NCI-H1417 (cell line): ENCODE measurements at places on chromosomes 11 and 22.

GRCh38 chr11:9688716-9689511 is 25.0 kb downstream of the SWAP70 start:
- peak; percentile 32 for DNase-seq

- DNase-seq: no peak
Measured at GRCh38 chr11:279966-280705, 1.9 kb downstream of the NLRP6 start.

- no peak for DNase-seq
Measured at GRCh38 chr11:21814169-21814568, 378.7 kb upstream of the ANO5 start.

- DNase-seq: peak; percentile 71
Measured at GRCh38 chr11:12841946-12842630, 167.0 kb upstream of the RASSF10 start.

DNA sequence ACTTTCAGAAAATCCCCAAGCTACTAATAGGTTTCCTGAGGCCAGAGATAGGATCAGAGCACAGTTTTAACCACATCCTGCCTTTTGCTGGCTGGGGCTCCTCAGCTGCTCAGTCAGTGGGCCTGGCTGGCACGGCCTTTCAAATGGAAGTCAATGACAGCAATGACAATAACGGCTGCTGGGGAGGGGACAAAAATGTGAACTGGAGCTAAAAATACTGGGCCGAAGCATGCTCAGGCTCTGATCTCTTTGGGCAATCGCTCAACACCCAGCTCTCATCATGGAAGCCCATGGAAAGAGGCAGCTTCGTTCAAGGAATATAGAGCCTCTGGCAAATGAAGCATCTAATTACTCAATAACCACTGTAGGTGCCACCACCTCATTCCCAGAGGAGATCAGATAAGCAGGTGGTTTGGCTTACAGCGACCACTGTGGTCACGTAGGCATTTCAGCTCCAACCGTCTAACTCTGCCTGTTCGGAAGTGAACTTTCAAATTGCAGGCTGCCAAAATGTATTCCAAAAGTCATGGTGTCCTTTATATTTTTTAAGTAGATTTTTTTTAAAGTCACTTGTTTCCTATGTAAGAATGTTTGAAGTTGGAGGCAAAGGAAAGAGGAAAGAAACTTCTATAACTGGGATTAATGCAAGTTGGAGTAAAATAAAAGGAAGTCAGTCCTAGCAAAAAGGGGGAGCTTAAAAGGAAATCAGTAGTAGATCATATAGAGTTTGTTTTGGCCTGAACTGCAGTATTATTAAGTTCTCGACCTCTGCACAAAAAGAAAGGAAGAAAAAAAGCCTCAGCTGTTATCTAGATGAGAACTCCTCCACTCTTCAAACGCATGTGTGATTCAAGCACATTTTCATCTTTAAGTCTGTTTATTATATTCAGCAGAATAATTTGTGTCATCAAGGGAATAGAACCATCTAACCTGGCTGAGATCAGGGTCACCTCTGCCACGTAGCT is 14.1 kb downstream of the WT1 start:
- DNase-seq: no peak

DNA sequence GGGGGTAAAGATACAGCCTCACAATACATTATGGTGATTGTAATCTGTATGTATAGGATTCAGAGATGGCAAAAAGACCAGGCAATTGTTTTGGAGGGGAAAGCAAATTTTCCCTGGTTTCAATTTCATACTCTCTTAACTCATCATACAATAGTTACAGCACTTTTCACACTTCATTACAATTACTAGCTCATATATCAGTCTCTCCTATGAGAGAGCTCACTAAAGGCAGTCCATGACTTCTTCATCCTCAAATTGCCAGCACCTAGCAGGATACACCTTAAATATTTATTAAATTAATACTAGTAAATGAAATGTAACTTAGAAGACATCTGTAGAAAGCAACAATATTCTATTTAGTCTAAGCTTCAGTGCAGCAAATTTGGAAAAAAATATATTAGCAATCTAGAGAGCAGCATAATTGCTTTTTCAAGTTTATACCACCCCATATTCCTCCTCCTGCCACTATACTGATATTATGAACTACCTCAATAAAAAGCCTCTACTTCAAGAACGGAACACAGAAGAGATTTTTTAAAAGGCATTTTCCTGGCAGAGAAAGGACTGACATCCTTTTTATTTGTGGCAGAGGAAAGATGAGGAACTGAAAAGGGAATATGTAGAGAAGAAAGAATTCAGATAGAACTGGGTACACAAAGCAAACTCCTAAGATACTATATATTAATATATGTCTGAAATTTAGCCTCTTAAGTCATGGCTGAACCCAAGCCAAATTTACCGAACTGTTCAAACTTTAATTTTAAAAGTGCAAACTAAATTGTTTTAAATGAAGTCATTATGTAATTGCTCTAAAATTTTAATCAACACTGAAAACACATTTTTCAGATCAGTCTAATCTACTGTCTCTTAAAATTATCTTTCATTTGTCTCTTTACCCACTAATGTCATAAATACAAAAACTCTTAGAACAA is 27.7 kb downstream of the PICALM start:
- no peak for DNase-seq

DNA sequence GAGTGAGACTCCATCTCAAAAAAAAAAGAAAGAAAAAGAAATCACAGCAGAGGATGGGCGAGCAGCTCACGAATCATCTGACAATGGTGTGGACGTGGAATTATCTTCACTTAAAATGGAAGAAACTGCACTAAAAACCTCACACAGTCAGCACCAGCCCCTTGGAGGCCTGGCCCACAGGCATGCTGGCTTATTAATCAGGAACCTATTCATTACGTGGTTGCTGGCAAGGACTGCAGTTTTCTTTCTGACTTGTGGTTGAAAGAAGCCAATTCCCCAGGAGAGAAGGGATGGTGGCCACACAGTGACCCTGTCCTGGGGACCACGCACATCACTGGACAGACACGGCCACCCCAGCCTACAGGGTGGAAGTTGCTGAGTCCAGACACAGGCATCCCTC is 401.1 kb downstream of the CTTN start:
- DNase-seq: no peak

- no peak for DNase-seq
Measured at GRCh38 chr11:19353287-19353850, 112.6 kb upstream of the E2F8 start.

DNA sequence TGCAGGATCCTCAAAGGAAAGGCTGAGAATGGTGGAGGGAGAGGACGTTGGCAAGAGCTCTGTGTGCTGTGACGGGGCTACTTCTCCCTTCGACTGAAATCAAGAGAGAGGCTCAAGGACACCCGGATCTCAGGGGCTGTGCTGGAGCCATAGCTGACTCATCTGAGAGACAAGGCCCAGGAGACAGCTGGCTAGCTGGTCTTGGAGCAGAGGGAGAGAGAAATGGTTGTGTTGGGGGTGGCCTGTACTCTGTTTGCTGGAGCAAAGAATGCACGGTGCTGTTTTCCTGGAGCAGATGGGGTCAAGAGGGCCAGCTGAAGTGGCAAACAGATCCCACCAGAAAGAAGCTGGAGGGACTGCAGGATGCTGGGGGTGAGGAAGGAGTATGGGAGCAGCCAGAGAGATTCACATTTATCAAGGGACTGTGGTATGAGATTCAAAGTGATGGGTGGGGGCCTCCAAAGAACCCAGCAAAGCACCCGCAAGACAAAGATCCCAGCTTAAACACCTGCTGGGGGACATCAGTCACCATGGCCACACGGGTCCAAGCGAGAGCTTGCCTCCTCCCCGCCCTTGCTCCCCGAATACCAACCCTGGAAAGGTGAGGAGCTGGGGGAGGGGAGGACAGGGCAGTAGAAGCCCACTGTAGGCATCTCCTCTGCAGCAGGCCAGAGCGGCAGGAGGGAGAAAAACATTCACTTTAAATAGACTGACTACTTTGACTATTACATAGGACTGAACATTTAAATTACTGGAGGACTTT is 40.8 kb downstream of the MAP6 start:
- peak; percentile 41 for DNase-seq

DNA sequence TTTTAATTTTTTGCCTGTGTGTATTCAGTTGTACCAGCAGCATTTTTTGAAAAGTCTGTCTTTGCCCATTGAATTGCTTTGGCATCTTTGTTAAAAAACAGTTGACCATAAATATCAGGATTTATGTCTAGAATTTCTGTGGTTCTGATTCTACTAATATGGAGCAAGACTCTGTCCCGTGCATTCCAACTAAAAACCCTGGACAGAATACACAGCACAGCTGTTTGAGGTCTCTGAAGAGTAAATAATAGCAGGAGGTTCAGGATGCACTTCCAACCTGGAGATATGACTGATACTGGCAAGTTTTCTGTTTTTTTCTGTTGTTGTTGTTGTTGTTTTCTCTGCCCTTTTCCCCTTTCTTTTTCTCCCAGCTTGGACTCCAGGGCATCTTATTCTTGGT is 141.9 kb downstream of the TMEM135 start:
- no peak for DNase-seq

DNA sequence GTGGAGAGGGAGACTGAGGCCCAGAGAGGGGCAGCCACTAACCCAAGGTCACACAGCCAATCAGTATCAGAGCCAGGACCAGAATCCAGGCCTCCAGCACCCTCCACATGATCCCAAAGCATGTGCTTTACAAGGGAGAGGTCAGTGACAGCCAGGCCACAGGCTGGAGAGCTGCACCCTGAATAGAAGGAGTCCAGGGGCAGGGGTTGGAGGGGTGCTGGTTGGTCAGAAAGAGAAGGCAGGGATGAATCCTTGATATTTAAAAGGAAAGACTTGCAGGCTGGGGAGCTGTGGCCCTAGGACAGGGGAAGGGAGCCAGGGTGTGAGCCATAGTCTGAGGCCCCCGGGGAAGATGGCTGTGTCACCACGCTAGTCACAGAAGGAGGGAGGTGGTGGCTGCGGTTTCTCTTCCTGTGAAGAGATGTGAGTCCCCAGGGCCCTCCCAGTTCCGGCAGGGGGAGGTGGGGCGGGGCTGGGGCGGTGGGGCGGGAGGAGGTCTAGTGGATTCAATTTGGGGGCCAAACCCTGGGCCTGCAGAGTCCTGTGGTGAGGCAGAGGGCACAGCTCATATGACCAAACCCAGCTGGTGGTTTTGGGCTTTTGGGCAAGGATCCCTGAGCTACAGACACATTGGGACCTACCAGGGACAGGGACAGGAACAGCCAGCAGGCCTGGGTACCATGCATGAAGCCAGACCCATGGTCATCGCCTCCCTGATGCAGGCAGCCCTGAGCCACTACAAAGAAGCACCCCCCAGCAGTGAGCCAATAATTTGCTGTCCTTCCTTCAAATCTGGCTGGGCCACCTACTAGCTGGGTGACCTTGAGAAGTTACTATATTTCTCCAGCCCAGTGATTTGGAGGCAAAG is 14.0 kb downstream of the RAC2 start:
- DNase-seq: no peak

- DNase-seq: peak; percentile 1
Measured at GRCh38 chr22:47837703-47838102, 1075.3 kb downstream of the TBC1D22A start.

- DNase-seq: no peak
Measured at GRCh38 chr11:95676308-95676707, 113.3 kb downstream of the FAM76B start.

DNA sequence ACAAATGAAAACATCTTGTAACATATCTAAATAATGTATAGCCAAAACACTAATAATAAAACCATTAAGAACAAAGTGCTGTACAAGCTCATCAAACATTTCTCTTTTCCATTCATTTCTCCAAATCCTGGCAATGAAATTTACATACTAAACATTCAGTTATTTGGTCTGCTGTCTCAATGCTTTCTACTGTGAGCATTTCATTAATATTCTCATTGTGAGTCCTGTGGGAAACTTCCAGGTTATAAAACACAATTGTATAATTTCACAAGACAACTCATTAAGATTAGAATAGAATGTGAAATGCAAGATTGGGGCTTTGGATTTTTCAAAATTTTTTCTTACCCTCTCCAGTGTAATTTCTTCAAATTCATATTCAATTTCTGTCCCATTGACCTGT is 876.9 kb upstream of the CCDC90B start:
- DNase-seq: no peak

- no peak for DNase-seq
Measured at GRCh38 chr11:73257342-73258103, 14.6 kb upstream of the P2RY6 start.

DNA sequence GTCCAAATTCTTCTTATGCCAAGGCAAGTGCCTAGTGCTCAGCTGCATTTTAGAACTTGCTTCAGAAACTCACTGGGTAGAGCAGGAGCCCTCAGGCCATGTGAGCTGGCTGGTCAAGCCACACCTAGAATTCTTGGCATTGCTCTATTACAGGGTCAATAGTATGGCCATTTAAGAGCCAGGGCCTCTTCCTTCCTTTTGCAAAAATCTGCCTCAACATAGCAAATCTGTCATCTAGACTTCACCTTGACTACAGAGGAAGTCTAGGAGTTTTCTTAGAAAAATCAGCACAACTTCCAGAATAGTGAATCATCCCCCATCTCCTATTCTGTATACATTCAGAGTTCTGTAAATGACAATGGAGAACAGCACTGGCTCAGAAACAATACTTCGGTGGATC is 112.0 kb upstream of the TTC12 start:
- DNase-seq: no peak

GRCh38 chr22:29737251-29738117 is 17.7 kb downstream of the CABP7 start:
- no peak for DNase-seq

GRCh38 chr11:1458340-1459218 is 28.0 kb downstream of the MOB2 start:
- DNase-seq: peak; percentile 55

- no peak for DNase-seq
Measured at GRCh38 chr11:87394924-87395323, 357.2 kb downstream of the TMEM135 start.

DNA sequence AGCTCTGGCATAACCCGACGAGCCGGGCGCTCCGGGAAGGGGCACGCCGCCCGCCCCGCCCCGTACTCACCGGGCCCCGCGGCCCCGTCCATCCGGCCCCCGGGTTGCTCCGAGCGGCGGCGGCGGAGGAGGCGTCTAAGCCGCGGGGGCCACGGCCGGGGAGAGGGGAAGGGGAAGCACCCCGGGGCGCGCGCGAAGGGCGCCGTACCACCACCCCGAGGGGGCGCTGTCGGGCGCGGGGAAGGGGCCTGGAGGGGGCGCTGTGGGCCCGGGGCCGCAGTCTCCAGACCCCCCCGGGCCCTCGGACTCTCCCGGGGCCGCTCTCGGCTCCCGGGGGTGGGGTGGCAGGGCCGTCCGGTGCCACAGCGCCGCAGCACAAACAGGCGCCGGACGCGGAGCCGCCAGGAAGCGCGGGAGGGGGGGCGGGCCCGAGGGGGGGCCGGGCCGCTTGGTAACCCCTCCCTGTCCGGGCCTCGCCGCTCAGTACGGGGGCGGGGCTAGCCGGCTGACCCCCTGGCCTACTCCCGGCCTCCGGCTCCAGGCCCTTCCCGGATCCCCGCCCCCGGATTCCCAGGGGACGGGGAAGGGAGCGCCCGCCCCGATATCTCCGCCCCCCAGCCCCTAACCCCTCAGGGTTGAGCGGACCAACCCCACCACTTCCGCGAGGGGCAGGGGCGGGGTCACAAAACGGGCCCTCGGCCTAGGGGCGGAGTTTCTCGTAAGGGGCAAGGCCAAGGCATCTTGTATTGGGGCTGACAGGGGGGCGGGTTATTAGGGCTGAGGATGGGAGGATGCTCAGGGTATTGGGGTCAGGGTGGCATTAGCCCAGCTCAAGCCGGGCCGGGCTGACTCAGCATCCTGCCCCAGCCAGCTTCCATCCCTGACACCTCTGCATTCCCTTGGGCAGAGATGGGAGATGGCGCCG is at the start of the genes EML3 and ROM1:
Gene EML3 (minus strand): TSS at position 410 of the 925 bp plus-strand sequence. CDS start 318 bp downstream, at position 92.
Gene ROM1 (plus strand): TSS at position 892 of the 925 bp plus-strand sequence. CDS start 25 bp downstream, at position 917.
- peak; percentile 74 for DNase-seq

- no peak for DNase-seq
Measured at GRCh38 chr22:48051796-48052620, 1289.6 kb downstream of the TBC1D22A start.
